AG09309 (cell line): ENCODE measurements at places on chromosomes 13 and 19.

DNA sequence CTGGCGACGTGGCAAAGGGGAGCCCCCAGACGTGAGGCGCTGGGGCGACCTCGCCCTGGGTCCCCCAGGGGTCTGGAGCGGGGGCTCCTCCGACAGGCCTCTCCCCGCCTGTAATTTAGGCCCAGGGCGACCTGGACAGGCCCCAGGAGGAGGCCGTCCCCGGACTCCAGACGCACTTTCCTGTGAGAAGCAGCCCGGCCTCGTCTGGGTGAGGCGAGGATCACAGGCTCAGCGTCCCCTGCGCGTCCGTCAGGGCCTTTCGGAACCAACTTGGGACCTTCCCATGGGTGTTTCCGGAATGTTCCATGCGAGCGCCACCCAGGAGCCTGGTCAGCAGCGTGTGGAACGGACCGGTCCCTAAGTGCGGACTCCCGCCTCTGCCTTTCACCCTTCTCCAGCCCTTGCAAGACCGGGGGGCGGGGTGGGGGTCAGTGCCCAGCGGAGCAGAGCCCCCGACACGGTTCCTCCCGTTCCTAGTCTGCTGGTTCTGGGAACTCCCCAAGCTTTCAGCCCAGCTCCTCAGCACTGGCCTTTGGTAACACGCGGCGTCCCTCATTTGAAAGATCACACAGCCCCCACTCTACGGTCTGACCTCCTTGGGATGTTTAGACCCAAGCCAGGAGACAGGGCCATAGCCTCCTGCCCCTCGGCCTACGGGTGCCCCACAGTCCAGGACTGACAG lies 1.1 kb upstream of the GRTP1 start:
- DNase-seq, result no peak

DNA sequence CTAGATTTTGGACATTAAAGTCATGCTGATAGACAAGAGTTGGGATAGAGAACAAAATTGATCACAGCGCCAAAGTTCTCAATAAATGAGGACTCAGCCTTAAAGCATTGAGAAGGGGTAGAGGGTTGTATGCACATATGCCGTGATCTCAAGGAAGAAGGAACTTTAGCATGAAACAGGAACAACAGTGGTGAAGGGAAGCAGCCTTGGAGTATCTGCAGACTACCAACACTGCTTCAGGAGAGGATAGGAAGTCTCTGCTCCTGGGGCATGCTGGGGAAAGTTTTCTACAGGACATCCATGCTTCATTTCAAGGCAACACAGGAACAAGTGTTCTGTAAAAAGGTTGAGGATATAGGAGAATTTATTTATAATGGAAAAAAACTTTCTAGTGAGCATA lies 111.9 kb upstream of the MLNR start:
- no peak for DNase-seq

GRCh38 chr19:39036581-39036980 lies 4.2 kb upstream of the FBXO27 start:
- no peak for DNase-seq

DNA sequence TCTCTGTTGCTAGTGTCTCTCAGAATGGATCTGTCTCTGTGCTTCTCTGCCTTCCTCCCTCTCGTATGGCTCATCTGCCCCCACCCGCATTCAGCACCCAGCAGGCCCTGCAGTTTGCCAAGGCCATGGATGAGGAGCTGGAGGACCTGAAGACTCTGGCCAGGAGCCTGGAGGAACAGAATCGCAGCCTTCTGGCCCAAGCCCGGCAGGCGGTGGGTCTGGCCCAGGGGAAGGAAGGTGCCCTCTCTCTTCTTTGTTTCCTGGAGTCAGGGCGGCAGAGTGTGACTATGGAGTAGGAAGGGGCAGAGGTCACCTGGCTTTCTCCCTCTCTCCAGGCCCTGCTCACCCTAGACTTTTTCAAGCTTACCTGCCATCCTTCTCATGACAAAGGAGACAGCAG lies 10.9 kb downstream of the KASH5 start:
- DNase-seq, result no peak

GRCh38 chr13:75356421-75356820 lies 125.5 kb downstream of the TBC1D4 start:
- no peak for DNase-seq

DNA sequence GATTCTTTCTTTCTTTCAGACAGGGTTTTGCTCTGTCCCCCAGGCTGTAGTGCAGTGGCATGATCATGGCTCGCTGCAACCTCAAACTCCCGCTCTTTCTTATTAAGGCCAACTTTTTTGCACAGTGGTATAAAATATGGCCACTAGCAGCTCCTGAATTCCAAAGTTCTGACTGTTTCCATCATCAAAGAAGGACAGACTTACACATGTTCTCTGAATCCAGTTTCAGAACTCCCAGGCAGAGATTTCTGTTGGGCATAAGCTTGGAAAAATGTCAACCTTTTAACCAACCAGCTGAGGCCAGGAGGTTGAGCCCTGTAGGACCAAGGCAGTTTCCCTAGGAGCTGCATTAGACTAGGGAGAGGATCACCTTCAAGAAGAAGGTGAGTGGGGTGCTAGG lies 184.1 kb downstream of the HS6ST3 start:
- DNase-seq, result no peak

GRCh38 chr19:21321134-21321533 lies 8.1 kb downstream of the ZNF708 start:
- no peak for DNase-seq

DNA sequence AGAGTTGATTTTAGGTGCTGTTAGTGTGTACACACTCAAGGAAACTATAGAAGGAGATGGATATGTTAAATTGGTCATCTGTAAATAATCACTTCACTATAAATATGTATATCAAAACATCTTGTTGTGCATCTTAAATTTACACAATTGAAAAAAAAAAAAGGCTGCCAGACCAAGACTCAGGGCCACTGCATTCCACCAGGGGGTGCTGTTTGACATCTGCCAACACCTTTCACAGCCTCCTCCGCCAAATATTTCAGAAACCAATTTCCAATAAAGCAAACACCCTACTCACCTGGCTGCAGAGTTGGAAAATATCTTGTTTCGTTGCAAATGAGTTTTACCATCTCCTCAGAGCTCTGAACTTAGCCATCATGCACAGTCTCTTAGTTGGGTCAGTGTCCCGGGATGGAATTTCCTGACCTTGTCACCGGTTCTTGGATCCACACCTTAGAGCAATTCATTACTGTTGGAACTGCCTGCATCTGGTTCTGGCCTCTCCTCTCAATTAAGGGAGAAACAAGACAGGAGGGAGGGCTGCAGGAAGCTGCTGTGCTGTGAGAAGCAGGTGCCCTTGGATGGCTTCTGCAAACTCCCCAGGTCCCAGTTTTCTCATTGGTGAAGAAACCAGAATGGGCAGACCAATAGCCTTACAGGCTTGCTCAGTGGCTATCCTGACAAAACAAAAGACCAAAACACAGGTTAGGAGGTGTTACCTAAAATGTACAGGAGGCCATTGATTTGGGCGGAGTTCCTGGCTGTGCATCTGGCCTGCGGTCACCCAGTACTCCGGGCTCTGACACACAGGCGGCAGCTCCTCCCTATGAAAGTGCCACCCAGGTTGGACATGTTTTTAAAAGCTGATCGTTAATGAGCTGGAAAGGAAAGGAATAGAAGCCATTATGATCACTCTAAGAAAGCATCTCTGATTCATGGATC lies 746.6 kb downstream of the UQCRFS1 start:
- DNase-seq, result peak; percentile 17

DNA sequence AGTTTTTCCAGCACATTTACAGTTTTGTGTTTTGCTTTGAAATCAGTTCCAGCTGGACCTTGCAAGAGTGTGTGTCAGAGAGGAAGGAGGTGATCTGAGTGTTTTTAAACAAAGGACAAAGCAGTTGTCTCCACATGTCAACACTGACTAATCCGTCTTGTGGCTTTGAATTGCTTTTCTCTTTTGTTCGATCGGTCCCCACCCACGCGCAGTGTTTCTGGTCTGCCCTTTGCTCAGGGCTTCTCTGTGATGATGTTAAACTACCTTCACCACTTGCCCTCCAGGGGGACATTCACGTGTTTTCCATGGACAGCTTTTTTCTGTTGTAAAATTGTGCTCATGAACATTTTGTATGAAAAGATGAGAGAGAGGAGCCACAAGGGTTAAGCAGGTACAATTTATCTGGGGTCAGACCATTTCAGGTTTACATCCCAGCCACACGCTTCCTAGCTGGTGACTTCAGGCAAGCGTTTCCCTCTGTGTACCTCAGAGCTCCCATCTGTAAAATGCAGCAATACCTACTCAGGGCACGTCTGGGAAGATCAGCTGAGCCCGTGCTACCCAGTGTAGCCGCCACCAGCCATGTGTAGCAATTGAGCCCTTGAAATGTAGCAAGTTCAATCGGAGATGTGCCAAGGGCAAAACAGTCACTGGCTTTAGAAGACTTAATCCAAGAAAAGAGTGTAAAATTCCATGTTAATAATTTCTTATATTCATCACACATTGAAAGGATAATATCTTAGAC lies 13.5 kb upstream of the PLA2G4C start:
- peak; percentile 42 for DNase-seq

GRCh38 chr19:30710721-30711120 lies 338.5 kb downstream of the ZNF536 start:
- DNase-seq, result no peak

DNA sequence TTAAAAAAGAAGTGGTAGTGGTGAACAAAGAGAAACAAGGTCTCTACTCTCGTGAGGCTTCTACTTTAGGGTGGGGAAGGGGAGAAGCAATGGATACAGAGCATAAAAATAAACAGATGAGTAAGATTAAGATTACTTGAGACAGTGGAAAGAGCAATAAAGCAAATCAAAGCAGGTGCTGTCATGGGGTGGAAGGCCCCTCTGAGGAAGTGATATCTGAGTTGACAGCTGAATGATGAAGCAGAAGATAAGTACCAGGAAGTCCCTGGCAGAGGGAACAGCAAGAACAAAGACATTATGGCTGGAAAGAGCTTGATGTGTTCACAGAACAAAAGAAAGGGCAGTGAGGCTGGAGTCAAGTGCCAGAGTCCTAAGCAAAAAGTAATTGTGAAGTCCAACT lies 221.8 kb downstream of the ENOX1 start:
- DNase-seq, result no peak

DNA sequence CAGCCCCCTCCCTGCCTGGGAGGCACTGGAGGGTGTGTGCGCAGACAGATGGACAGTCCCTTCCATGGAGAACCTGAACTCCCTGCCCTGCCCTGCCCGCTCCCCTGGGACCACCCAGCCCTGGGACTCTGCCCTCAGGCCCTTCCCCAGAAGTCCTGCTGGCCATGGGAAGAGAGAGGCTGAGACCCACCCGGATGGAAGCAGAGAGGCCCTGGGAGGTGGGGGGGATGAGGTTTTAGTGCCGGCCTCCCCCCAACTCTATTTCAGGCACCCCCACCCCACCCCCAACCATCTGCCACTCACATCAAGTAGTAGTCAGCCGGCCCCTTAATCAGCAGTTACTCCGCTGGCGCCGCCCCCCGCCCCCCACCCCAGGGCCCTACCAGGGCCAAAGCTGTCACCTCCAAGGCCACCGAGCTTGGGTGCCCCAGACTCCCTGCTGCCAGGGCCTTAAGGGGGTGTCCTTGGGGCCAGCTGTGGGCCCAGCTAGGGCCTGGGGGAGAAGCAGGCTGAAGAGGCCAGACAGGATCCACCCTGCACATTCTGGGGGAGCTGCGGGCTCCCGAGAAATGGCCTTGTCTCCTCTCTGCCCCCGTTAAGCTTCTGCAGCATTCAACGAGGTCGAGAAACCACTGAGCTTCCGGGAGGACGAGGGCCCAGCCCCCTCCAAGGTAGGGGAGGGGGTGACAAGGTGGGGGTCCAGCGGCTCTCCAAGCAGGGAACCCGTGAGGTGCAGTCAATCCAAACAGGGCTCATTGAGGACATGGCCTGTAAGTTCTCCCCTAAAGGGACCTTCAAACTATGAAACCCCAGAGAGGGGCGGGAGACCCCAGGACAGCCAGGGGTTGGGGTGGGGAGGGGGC lies 17.4 kb downstream of the NMRK2 start:
- no peak for DNase-seq

- no peak for DNase-seq
Measured at GRCh38 chr19:6161271-6161850, 25.9 kb downstream of the ACSBG2 start.

DNA sequence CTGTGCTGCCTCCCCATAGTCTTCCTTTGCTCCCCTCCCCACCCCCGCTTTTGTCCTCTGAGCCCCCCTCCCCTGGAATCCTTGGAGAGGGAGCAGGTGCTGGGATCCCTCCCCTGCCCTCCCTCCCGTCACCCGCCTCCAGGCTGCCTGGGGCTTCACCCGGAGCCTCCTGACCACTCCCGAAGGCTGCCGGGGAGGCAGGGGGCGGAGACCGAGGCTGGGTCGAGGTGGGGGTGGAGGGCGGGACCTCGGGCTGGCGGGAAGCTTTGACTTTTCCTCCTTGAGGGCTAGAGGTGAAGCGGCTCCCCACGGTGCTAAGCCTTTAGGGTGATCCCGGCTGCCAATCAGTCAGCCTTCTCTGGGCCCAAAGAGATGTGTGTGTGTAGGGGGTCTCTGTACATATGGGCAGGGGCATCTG lies 1.5 kb downstream of the KMT5C start:
- DNase-seq, result no peak

DNA sequence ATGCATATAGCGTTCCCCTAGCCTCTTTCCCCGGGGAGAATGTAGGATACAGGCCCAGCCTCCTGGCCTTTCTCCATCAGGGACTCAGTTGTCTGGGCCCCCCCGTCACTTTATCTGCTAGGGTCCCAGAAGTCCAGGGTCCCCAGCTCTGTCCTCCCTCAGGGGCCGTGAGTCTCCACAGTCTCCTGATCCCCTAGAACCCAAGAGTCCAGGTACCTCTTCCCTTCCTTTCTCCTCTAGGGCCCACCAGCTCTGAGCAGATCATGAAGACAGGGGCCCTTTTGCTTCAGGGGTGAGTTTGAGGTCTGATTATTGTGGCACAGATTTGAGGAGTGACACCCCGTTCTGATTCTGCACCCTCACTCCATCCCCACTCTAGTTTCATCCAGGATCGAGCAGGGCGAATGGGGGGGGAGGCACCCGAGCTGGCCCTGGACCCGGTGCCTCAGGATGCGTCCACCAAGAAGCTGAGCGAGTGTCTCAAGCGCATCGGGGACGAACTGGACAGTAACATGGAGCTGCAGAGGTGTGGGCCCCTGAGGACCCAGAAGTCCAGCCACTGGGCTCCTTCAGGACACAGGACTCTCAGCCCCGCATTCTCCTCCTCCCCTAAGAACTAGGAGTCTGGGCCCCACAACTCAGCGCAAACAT lies 758 bp downstream of the BAX start:
- no peak for DNase-seq

GRCh38 chr19:14061081-14061749 lies 661 bp downstream of the PALM3 start:
- DNase-seq, result no peak
